K562 (cell line): ENCODE measurements at places on chromosomes 13 and 19. TPM values are rescaled to one million over a fixed set of nuclear protein-coding genes. Genes with fewer than 3 reads are reported as not detected.

DNA sequence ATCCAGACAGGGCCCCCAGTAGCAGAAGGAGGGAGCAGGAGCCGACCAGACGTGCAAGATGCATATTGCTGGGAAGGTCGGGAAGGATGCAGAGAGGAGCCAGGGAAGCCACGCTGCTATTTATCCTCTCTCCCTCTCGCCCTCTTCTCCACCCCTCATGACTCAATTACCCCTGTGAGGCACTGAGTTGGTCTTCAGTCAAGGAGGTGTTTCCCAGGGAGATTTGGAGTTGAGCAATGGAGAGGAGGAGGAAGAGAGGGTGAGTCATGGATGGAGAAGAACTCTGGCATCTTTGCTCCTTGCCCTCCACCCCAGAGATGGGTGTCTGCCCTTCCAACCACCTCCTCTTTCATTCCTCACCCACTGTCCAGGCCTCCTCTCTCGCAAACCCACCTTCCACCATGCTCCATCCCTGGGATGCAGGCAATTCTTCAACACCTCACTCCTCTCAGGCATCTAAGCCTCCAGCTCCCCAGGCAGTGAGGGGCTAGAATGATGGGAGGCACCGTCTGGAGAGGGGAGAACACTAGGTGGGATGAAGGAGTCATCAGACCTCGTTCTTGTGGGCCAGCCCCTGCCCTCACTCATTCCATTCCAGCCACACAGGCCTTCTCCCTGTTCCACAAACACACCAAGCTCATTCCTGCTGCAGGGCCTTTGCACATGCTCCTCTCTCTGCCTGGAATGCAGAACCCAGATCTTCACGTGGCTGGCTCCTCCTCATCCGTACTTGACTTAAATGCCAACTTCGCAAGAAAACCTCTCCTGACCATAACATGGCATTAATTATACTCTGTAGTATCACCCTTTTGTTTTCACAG is at the start of gene SBSN:
TSS of gene SBSN (minus strand) at position 94 of the 821 bp plus-strand sequence. CDS start at position 64, 30 bp downstream.
- no peak for DNase-seq

- no peak for DNase-seq
These were observed 174.3 kb downstream of the TSHZ3 start for GRCh38 chr19:31174948-31175347.

- no peak for DNase-seq
These were observed 41.2 kb upstream of the ZNF527 start for GRCh38 chr19:37329686-37330085.

- no peak for DNase-seq
These were observed 379.0 kb downstream of the EFNB2 start for GRCh38 chr13:106156468-106156867.

DNA sequence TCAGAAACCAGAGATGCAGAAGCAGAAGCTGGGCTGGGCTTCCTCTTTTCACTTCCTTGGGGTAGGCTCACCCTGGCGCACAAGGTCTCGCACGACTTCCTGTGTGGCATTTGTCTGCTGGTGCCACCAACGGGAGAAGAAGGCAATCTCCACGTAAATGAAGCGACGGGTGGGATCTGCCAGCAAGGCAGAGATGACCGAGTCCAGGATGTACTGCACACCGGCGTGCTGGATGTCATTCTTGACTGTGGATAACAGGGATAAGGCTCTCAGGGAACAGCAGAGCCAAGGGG is 1.3 kb downstream of the MAN2B1 start:
- DNase-seq: no peak

- DNase-seq: no peak
These were observed 3.6 kb downstream of the AKAP11 start for GRCh38 chr13:42275506-42275905.

DNA sequence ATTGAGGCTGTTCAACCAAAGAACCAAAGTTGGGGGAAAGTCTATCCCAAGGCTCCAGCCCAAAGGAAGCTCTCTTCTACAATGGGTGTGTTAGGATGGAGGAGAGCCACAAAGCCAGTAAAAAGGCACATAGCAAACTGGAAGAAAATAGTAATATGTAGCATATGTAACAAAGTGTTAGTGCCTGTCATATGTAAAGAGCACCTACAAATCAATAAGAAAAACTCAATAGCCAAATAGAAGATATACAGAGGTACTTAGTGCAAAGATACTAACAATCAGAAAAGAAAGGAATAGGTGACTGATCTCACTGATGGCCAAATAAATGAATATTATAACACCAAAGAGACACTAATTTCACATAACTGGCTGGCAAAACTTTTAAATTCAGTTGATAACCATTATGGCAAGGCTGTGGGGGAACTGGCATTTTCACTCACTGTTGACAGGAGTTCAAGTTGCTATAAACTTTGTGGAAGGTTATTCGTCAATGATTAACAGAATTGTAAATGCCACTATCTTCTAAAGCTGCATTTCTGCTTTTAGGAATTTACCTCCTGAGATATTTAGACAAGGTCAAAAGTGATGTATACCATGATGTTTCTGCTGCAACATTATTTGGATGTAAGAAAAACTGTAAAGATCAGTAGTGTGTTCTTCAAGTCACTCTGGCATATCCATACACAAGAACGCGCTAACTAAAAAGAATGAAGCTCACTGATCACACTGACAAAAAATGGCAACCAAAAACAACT is 110.8 kb downstream of the GNG7 start:
- no peak for DNase-seq

DNA sequence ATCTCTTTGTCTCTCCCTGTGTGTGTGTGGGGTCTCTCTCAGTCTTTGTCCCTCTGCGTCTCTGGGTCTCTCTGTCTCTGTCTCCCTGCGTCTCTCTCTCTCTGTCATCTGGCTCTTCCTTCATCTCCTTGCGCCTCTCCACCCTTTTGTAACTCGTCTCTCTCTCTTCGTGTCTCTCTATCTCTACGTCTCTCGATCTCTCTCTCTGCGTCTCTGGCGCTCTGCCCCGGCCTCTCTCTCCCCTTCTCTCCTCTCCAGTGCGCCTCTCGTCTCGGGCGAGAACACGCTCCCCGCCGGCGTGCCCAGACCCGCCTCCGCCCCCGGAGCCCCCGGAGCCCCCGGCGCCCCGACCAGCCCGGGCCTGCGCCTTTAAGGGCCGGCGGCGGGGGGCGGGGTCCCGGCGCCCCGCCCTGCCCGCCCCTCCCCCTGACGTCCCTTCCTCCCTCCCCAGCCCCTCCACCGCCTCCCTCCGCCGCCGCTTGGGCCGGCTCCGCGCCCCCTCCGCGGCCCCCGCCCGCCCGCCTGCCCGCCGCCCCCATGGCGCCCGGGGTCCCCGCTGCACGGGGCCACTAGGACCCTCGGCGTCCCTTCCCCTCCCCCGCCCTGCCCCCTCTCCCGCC is at the start of gene MARK4:
TSS of gene MARK4 (plus strand) at position 440 of the 620 bp plus-strand sequence. CDS start 318 bp downstream, outside the sequence.
- peak; percentile 95 for DNase-seq

DNA sequence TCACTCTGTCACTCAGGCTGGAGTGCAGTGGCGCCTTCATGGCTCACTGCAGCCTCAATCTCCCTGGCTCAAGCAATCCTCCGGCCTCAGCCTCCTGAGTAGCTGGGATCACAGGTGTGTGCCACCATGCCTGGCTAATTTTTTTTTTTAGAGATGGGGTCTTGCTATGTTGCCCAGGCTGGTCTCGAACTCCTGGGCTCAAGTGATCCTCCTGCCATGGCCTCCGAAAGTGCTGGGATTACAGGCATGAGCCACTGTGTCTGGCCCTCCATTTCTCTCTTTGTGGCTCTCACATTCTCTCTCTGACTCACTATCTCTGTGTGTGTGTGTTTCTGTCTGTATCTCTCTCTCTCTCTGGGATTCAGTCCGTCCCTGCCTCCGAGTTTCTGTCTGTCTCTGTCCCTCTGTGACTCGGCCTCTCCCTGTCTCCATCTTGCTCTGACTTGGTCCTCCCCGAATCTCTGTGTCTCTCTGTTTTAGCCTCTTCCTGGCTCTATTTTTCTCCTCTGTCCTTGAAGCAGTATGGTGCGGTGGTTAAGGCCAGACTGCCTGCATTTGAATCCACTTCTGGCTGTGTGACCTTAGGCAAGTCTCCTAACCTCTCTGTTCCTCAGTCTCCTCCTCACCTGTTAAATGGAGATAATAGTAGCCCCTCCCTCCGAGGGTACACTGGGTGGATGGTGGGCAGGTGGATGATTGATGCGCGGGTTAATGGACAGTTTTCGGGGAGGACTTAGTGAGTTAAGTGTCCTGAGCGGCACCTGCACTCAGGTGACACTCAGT is 11.0 kb downstream of the MEIS3 start:
- no peak for DNase-seq

DNA sequence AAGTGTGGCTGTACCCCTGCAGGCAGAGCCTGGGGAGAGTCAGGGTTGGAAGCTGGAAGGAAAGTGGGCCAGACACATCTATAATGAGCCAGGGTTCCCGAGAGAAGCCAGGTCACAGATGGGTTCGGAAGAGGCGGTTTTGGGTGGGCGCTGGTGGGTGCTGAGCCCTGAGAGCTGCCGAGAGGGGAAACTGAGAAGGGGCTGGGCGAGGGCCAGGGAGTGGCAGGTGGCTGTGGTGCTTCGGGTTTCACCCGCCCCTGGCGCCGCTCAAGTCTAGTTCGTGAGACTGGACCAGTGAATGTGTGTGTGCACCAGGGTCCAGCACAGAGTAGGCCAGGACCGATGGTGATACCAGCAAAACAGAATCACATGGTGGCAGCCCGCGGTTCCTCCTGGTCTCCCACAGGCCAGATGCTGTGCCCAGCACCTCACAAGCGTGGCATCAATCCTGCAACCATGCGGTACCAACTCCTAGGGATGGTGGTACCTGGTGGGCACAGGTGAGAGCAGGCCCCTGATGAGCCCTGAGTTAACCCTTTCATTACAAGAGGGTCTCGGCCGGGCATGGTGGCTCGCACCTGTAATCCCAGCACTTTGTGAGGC is 1.8 kb upstream of the LRRC4B start:
- no peak for DNase-seq

GRCh38 chr13:102561933-102562332 is 34.9 kb upstream of the TPP2 start:
- no peak for DNase-seq

DNA sequence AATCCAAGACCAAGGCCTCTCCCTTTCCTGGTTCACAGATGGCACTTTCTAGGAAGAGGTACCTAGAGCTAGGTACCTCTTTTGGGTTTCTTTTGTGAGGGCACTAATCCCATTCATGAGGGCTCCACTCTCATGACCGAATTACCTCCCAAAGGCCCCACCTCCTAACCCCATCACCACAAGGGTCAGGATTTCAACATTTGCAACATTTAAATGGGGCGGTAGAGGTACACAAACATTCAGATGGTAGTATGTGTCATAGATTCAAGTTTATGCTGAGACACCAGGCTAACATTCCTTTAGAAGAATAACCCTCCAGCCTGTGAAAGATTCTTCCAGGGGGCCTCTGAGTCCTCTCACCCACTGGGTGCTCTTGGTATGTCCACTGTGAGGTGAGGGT is 116.3 kb downstream of the FOXO1 start:
- no peak for DNase-seq

- DNase-seq: no peak
These were observed 4.9 kb downstream of the THOP1 start for GRCh38 chr19:2790194-2790556.

GRCh38 chr13:98768522-98768921 is 16.1 kb upstream of the SLC15A1 start:
- no peak for DNase-seq

DNA sequence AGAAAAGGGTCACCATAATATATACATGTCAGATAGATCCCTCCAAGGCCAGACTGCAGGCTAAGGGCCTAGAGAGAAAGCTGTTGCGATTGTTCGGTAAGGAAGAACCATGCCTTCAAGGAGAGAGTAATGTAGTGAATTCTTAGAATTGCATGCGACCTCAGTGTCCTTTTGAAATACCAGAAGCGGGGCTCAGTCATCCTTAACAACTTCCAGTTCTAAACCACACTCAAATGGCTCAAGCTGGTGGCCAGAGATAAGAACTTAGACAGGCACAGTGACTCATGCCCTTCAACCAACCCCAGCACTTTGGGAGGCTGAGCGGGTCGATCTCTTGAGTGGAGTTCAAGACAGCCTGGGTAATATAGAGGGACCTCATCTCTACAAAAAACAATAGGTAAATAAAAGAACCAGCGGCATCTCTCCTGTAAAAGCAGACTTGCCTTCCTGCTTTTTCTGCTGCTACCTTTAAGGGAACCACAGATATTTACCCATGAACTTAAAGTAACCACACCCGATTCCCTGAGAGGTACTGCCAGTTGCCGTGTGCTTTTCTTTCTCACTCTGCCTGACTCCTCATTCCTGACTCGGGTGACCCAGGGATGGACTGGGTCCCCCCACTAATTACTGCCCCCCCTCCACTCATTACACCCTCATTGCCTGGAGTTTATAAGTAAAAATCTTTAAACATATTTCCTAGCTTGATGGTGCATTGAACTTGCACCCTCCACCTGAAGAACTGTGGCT is 15.4 kb upstream of the SIGLEC6 start:
- DNase-seq: peak; percentile 79

GRCh38 chr13:92572190-92572589 is 654.4 kb upstream of the GPC6 start:
- DNase-seq: no peak

DNA sequence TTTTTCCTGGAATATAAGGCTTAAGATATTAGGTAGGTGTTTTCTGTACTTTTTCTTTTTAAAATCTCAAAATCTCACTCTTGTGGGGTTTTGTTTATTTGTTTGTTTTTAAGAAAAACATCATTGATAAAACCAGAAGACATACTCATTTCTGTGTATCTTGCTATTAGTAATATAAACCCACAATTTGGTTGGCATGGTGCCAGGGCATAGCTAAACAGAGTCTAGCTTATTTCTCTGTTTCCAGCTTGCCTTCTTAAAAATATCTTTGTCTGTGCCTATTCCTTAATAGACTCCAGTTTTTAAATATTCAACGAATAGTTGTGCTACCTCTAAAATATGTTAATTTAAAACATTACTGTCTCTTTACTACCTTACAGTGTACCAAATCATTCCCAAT is 1121.9 kb upstream of the PCDH20 start:
- no peak for DNase-seq

- no peak for DNase-seq
These were observed 378.5 kb downstream of the FGF9 start for GRCh38 chr13:22049384-22049783.

DNA sequence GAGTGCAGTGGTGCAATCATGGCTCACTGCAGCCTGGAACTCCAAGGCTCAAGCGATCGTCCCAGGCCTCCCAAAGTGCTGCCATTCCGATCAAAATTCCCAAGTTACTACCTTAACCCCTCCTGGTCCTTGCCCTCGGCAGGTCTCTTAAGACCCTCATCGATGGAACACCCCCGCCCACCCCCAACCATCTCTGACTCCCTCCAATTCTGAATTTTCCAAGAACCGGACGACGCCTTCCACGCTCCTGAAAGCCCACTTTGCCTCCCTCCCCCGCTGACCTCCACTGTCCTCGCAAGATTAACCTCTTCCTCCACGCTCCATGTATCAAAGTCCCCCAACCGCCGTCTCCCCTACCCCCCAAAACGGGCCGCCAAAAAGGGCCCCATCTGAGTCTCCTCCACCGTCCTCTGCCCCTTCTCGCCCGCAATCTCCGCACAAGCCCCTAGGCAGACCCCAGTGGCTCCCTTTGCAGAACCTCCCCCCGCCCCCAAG is 539 bp downstream of the DAPK3 start:
- no peak for DNase-seq

ATP1A3 gene
- 0.56 and 1.0 TPM in 2 replicates for total RNA-seq

METTL21C gene
- total RNA-seq: not detected in 2 replicates

CAMSAP3 gene
- 0.67 and 0.89 TPM in 2 replicates for total RNA-seq

IRGC gene
- total RNA-seq: not detected in 2 replicates

FFAR3 gene
- not detected in 2 replicates for total RNA-seq

MYH14 gene
- total RNA-seq: 0.74 and 0.86 TPM in 2 replicates

RETN gene
- total RNA-seq: not detected in 2 replicates

MIA gene
- total RNA-seq: not detected in 2 replicates

SERPINE3 gene
- not detected in 2 replicates for total RNA-seq

SERP2 gene
- total RNA-seq: not detected in 2 replicates

CD70 gene
- total RNA-seq: 0.58 and 1.5 TPM in 2 replicates

SOHLH2 gene
- total RNA-seq: 12.7 and 13.6 TPM in 2 replicates

SYNE4 gene
- 0.53 and 0.72 TPM in 2 replicates for total RNA-seq

SIGLEC8 gene
- total RNA-seq: 0.44 and 0.49 TPM in 2 replicates

IFNL4 gene
- total RNA-seq: not detected in 2 replicates
